ENCODE measurements at places on chromosomes 4 and X.
A peak's percentile ranks its signal among the peaks of the same experiment; 100 is the strongest.

DNA sequence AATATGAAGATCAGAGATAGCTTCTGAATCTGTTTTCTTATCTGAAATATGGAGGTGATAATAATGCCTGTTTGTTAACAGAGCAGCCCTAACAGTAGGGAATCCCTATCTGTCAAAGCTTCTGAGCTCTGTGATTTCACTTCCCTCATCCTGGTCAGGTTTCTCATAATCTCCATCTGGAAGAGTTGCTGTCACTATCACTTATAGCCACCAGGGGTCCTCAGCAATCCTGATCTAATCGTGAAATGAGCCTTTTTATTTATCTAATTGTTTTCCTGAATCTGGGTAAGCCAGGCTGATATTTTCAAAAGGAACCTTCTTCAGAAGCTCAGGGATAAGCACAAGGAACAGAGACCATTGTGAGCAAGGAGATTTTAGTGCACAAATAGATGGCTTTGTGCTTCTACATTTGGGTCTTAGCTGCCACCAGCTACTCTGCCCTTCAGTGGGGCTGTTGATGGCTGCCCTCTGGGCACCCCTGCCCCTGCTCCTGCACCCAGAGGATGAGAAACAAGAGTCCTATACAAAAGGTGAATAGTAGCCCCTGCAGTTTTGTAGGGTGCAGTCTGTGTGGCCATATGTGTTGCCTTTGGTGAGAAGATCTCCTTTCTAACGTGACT is 196.4 kb upstream of the RADX start:
- DNase-seq, result peak; percentile 3

DNA sequence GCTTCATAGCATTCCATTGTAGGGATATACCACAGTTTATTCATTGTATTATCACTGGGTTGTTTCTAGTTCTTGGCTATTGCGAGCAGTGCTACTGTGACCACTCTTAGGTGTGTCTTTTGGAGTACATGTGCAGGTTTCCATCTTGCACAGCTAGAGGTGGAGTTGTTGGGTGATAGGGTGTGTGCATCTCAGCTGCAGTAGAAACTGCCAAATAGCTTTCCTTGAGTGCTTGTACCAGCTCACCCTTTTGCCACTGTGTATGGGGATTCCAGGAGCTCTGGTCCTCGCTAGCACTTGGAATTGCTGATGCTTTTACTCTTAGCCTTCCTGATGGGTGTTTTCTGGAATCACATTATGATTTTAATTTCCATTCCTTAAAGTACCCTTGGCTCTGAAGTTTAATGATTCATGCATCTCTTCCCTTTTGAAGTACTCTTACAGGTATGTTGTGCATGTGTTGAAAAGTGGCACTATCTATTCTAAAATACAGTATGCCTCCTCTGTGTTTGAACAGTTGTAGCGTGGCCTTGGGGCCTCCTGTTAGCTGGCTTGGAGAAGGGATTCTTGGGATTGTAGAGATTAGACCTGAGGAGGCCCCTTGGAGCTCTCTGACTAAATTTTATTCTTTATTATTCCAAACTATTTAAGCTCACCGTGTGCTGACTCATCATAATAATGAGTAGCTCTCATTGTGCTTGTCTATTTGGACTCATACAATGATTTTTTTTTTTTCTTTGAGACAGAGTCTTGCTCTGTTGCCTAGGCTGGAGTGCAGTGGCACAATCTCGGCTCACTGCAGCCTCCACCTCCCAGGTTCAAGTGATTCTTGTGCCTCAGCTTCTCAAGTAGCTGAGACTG is 38.4 kb downstream of the HTT start:
- no peak for DNase-seq

DNA sequence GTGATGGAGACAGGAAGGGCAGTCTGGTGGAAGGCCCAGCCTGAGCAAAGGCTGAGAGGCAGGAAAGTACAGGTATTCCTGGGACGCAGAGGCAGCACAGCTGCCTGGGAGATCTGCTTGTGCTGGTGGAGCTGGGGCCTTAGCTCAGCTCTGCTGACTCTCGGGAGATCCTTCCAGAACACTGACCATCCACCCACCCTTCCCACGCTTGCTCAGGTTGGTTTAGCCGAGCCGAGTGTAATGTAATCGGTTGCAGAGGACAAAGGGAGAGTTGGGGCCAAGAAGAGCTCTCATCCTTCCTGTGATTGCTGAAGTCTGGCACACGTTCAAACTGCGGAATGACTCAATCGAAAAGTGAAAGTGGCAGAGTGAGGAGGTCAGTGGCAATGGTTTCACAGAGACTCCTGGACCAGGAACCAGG is 43.1 kb upstream of the GPR78 start:
- DNase-seq, result peak; percentile 88

- DNase-seq, result no peak
Measured at GRCh38 chr4:66555301-66555700, 885.0 kb upstream of the EPHA5 start.

DNA sequence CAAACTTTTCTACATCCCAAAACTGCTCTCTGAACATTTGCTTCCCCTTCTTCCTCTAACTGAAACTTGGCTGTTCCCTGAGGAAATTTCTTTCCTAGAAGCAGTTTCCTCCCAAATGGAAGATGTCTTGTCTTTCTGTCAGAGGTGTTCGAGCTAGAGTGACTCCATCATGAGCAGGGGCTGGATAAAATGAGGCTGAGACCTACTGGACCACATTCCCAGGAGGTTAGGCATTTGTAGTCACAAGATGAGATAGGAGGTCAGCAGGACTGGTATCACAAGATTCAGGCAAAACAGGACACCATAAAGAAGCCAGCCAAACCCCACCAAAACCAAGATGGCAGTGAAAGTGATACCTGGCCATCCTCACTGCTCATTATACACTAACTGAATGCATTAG is 35.8 kb upstream of the PGRMC2 start:
- no peak for DNase-seq

GRCh38 chr4:53557669-53558064 is 33.6 kb downstream of the LNX1 start:
- no peak for DNase-seq

DNA sequence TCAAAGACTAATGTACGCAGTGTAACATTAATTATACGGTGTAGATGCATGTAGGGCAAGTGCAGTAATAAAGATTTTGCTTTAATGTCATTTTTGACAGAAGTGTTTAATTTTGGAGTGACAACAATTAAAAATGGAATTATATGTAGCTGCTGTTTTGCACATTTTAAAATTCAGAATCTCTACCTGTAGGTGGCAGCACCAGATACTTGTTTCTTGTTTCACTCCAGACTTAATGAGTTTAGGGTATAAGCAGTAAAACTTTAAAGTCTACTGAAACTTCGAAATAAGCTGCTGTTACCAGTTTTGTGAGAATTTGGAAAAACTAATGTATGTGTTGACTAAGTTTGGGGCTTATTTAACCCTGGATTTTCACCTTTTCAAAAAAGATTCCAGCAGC is 144.9 kb downstream of the POLA1 start:
- DNase-seq, result no peak

GRCh38 chr4:52869196-52869595 is 7.1 kb downstream of the RASL11B start:
- DNase-seq, result no peak

DNA sequence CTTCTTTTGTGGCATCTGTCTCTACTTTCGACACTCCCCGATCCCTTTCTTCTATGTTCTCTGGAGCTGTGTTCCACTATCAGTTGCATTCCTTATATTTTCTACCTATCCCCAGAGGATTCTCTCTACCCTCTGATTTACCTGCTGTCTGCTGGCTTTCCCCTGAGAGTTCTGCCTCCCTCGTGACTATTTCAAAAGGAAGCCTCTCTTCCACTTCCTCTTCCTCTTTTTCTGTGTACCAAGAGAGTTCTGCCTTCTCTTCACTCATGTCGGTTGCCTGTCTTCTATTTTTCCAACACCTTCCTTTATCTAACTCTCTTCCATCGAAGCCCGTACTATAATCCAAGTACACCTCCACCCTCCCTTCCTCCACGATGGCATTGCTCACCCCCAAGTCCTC is 631.7 kb downstream of the SMARCA1 start:
- DNase-seq, result no peak

DNA sequence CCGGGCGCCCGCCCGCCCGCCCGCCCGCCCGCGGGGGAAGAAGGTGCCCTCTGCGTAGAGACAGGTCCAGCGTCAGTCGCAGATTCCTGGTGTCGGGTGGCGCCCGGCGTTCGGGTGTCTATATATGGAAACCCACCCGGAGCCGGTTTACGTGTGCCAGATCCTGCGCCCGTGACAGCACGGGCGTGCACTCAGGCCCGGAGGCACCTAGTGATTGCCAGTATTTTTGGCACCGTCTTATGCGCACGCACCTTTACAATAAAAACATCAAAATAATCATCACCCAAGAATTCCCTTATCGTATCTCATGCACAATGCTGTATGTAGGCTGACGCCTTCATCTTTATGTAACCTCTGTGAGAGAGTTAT is 519 bp downstream of the SLC25A4 start:
- DNase-seq, result no peak

DNA sequence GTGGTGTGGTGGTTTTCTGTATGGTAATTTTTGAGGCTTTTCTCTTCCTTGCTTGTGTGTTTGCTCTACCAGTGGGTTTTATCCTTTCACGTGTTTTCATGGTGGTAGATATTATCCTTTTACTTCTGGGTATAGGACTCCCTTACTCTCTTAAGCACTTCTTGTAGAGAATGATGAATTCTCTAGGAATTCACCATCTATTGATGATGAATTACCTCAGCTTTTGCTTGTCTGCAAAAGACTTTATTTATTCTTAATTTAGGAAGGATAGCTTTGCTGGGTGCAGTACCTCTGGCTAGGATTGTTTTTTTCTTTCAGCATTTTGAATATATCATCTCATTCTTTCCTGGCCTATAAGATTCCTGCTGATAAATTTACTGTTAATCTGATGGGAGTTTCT is 415.3 kb downstream of the PDGFC start:
- DNase-seq, result no peak

DNA sequence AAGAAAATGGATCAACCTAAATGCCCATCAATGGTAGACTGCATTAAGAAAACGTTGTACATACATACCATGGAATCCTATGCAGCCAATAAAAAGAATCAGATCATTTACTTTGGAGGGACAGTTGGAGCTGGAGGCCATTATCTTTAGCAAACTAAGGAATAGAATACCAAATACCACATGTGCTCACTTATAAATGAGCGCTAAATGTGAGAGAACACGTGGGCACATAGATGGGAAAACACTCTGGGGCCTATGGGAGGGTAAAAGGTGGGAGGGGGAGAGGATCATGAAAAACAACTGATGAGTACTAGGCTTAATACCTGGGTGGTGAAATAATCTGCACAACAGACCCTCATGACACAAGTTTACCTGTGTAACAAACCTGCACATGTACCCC is 1729.9 kb upstream of the PCDH10 start:
- no peak for DNase-seq

DNA sequence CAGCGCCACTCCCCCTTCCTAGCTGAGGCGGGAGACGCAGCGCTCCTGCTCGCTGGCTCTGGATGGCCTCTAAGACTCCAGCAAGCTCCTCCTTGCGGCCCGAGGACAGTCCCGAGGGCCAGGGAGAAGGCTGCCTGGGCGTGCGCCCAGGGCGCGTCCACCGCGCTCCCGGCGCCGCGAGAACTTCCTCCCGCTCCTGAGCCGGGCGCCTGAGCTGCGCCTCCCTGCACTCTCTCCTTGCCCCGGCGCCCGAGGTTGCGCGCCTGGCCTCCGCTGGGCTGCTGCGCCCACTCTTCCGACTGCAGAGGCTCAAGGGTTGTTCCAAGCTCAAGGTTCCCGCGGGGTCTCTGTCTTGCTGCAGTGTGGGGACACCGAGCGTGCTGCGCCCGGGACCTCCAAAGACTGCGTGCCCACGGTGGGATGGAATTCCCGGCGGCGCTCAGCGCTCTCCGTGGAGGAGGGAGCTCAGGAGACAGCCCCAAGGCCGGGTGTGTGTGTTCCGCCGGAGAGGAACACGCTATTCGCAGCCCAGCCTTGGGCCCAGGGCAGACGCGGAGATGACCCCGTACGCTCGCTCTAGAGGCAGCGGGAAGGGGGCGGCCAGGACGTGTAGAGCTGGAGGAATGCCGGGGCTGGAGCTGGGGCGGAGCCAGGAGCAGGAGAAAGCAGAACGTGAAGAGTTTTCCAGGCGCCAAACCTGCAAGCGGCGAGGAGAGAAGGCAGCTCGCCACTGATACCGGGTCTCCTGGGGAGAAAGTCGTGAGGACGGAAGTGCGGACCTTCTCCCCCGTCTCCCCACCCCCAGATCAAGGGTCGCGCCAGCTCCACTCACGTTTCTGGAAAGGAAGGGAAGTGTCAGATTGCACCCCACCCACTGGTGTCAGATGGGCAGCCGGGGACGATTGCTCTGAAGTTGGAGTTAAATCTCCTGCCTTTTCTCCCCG is at the start of gene ARHGAP6:
TSS of gene ARHGAP6 (minus strand) at position 753 of the 944 bp plus-strand sequence. CDS start 1,092 bp downstream, outside the sequence.
- peak; percentile 30 for DNase-seq

DNA sequence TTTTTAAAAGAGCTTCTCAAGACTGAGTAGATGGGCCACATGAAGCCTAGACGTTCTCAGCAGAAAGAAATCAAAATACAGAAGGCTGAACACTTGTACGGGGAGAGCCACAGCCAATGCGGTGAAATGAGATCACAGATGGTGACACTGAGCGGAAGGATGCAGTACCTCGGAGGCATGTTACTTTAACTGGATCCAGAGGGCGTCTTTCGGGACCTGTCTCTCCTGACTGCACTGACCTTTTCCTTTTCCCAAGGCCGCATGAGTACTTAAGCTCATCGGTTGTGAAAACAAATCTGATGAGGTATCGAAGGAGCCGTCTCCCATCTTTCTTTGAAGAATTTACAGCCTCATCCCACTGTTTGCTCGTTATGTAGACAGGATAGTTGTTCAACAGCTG is 32.6 kb downstream of the BEND4 start:
- DNase-seq, result no peak

DNA sequence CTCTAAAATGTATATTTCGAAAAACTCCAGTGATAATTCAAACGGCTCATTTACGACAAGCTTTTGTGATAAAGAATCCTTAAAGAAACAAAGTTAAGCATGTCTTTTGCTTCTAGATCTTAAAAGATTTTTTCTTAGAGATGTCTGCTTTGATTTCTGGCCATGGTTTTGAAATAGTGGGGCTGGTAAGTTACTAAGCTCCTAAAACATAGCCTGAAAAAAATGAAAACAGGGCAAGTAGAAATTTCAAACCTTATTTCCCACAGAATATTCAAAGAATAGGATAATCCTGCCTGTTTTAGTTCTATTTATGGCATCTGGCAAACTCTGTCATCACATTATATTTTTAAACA is 318.3 kb downstream of the ARHGAP24 start:
- DNase-seq, result no peak

GRCh38 chr4:182280436-182281111 is 37.4 kb downstream of the TENM3 start:
- peak; percentile 28 for DNase-seq

GRCh38 chr4:55247521-55247920 is 98.5 kb upstream of the SRD5A3 start:
- no peak for DNase-seq

GRCh38 chrX:81577028-81577427 is 375.1 kb downstream of the SH3BGRL start:
- no peak for DNase-seq
